ENCODE measurements at places on chromosomes 6 and 20. TPM values are rescaled to one million over a fixed set of nuclear protein-coding genes. Genes with fewer than 3 reads are reported as not detected.

The VARS1 gene
- 70.6 TPM for polyA plus RNA-seq

The BPIFB4 gene
- polyA plus RNA-seq: 0.24 TPM

The RING1 gene
- 71.0 TPM for polyA plus RNA-seq

The APOM gene
- polyA plus RNA-seq: 9.5 TPM

The NXT1 gene
- 14.8 TPM for polyA plus RNA-seq

The TFAP2C gene
- 0.17 TPM for polyA plus RNA-seq

The ANKRD6 gene
- polyA plus RNA-seq: 68.3 TPM

The ENPP4 gene
- polyA plus RNA-seq: 9.4 TPM

The WDR46 gene
- polyA plus RNA-seq: 60.5 TPM

The HTR1B gene
- 4.8 TPM for polyA plus RNA-seq

The CTAGE9 gene
- not detected for polyA plus RNA-seq

The CD93 gene
- polyA plus RNA-seq: 19.6 TPM

The SIRPD gene
- not detected for polyA plus RNA-seq

The ISM1 gene
- 11.6 TPM for polyA plus RNA-seq

The BCAS1 gene
- 268 TPM for polyA plus RNA-seq

The RIPOR2 gene
- polyA plus RNA-seq: 25.0 TPM

The MARCKS gene
- 739 TPM for polyA plus RNA-seq

The DOK5 gene
- polyA plus RNA-seq: 45.7 TPM

The LAMA2 gene
- 30.6 TPM for polyA plus RNA-seq

The TMEM244 gene
- polyA plus RNA-seq: not detected

The LIN28B gene
- 0.80 TPM for polyA plus RNA-seq

The BTN3A1 gene
- 24.1 TPM for polyA plus RNA-seq

The KCNK16 gene
- not detected for polyA plus RNA-seq

The PTPRK gene
- polyA plus RNA-seq: 35.3 TPM

The PCK1 gene
- polyA plus RNA-seq: 0.90 TPM

The EFCAB8 gene
- polyA plus RNA-seq: 0.36 TPM

The ANGPT4 gene
- polyA plus RNA-seq: 0.50 TPM

The LAMA4 gene
- polyA plus RNA-seq: 74.0 TPM

The POU3F2 gene
- polyA plus RNA-seq: 29.8 TPM

The ZNF334 gene
- 25.0 TPM for polyA plus RNA-seq

The AKAP7 gene
- polyA plus RNA-seq: 55.7 TPM

All from spinal cord (tissue), 10 donors.